ENCODE measurements at places on chromosomes 5 and 9.

- DNase-seq, result no peak
Observed at GRCh38 chr5:15787681-15788080, 287.7 kb downstream of the FBXL7 start.

DNA sequence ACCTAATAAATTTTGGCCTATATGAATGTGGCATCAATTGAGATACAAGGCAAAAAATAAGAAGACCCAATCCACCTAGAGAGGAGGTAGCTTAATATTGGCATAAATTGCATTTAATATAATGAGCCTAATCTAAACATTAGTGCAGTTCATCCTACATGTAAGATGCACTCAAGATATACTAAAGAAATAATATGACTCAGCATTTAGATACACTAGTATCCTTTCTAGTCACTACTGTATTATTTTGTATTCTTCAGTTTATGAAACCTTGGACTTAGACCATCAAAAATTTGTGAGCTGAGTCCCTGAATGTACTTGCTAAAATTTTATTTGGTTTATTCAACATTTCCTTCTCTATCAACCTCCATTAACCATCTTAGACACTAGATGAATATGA is 104.7 kb downstream of the RAB3C start:
- no peak for DNase-seq

DNA sequence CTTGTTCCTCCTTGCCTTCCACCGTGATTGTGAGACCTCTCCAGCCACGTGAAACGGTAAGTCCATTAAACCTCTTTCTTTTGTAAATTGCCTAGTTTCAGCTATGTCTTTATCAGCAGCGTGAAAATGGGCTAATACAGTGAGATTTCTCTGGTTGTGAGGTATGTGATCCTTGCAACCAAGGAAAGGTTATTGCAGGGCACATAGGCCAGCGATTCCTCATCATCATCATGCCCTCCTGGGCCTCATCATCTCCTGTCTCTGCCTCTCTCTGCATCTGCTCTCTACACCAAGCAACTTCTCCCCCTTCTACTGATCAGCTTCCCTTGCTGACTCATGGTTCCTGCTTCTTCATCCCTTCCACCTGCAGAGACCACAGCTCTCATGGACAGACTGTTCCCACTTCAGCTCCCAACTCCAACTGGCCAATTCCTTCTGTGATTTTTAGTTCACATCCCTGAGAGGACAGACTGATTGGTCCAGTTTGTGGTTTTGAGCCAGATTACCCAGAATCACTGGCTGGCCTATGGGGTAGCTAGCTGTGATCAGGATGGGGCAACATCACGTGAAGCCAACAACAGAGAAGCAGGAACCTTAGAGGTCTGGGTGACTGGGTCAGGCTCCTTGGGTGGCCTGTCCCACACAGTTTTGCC is 53.1 kb downstream of the LIX1 start:
- DNase-seq, result no peak

GRCh38 chr9:86782831-86783230 is 164.5 kb downstream of the GAS1 start:
- DNase-seq, result no peak

- DNase-seq, result no peak
Observed at GRCh38 chr9:135574331-135574730, 12.8 kb downstream of the PAEP start.

- DNase-seq, result no peak
Observed at GRCh38 chr9:127897193-127897692, 2.2 kb downstream of the ST6GALNAC6 start.

GRCh38 chr5:115946655-115947054 is 15.6 kb upstream of the LVRN start:
- DNase-seq, result no peak

GRCh38 chr9:114588651-114589526 is 1.3 kb downstream of the ATP6V1G1 start:
- DNase-seq, result no peak

DNA sequence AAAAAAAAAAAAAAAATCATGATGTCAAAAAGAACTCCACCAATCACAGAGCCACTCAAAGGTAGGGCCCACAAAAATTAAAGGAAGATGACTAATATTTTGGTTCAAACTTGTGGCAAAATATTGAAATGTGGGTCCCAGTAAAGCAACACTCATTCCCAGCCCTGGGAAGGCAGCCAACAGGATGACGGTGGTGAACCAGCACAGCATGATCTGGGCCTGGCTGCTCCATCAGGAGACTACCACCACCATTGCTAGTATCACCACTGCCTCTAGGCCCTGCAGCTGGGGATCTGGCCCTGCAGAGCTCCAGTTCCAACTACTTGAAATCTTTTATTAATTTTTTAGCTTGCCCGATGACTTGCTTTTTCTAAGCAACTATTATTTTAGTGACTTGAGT is 206.8 kb upstream of the ITGA1 start:
- no peak for DNase-seq

- DNase-seq, result no peak
Observed at GRCh38 chr9:101718192-101718591, 20.3 kb downstream of the GRIN3A start.

DNA sequence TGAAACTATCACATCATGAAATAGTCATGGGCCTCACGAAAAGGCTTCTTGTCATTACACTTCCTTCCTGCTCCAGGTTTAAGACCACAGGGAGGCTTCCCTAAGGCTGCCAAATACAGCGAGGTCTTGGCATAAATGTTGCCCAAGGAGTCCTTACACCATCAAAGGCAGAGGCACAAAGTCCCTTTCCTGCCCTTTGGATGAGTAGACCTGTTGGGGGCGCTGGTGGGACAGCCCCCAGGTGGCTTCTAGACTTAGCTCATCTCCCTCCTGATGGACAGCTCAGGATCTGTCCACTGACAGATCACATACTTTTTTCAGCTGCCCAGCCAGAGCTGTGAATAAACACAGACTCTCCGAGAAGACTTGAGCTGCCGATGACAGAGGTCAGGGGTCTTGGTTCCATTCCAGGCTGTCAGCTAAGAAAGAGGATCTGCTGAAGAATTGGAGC is 15.5 kb upstream of the MEGF9 start:
- no peak for DNase-seq

- no peak for DNase-seq
Observed at GRCh38 chr9:131020388-131020787, 11.4 kb downstream of the LAMC3 start.

DNA sequence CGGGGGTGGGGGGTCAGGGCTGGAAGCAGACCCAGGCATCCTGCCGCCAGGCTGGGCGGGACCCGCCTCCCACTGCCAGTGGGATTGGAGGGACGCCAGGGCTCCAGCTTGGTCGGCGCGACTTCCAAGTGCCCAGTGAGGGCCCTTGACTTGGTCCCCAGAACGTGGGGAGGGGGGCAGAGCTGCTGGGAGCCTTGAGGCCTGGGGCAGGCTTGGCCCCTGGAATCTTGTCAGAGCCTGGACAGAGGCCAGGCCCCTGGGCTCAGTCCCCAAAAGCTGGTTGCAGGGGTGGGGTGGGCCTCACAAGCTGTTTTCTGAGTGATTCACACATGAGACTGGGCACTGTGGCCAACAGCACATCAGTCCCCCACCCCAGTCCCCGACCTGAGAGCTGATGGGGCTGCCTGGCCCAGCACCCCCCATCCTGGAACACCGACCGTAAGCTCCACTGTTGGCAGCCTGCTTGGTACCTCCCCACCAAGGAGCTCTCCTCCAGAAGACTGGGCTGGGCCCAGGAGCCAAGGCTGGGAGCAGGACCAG is 526 bp downstream of the CLIC3 start:
- no peak for DNase-seq

GRCh38 chr9:123399803-123400378 is 43.9 kb downstream of the CRB2 start:
- no peak for DNase-seq

DNA sequence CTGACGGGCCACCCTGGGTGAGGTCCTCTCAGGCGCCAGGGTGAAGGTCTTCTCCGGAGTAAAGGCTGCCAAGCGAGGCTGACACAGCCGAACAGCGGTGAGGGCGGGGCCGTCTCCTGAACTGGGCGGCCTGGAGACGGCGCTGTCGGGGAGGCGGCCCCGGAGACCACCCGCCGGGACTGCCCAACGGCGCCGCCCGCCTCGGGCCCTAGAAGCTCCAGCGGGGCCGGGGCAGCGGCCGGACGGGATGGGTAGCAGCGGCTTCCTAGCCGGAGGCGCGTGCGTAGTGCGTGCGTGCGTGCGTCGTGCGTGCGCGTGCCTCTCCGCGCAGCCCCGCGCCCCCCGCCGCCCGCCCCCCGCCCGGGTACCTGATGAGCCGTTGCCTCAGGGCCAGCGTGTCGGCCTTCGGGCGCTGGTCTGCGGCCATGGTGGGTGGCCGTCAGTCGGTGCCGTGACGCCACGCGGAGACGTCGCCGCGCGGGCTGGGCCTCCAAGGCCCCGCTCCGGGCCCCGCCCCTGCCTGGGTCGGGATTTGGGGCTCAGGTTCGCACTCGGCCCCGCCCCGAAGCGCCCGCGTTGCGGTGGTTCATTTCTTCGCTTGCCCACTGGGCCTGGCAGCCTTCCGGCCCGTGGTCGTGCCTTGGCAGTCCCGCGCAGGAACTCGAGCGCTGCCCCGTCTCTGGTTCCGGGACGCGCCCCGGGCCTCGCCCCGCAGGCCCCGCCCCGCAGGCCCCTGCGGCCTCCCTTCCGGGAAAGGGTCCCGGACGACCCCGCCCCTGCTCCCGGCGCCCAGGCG is at the start of gene PHYKPL:
Gene PHYKPL, minus strand, starts transcription at position 679 of the 796 bp plus-strand sequence. Its CDS starts 252 bp downstream, at position 427.
- DNase-seq, result peak; percentile 55

DNA sequence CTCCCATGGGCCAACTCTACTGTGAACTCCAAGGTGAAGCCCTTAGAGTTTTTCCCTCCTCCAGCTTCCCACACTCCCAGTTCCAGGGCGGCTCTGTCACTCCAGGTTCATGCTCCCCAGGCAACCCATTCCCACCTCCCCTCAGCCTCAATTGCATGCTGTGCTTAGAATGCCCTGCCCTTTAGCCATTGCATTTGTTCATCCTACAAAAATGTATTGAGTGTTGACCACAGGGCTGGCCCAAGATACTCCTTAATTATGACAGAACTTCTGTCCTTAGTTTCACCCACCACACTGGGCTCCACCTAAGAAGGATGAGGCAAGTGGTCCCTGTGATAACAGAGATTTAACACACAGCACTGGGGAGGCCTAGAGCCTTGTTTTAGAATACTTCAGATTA is 236.1 kb downstream of the ADAMTSL1 start:
- DNase-seq, result no peak

DNA sequence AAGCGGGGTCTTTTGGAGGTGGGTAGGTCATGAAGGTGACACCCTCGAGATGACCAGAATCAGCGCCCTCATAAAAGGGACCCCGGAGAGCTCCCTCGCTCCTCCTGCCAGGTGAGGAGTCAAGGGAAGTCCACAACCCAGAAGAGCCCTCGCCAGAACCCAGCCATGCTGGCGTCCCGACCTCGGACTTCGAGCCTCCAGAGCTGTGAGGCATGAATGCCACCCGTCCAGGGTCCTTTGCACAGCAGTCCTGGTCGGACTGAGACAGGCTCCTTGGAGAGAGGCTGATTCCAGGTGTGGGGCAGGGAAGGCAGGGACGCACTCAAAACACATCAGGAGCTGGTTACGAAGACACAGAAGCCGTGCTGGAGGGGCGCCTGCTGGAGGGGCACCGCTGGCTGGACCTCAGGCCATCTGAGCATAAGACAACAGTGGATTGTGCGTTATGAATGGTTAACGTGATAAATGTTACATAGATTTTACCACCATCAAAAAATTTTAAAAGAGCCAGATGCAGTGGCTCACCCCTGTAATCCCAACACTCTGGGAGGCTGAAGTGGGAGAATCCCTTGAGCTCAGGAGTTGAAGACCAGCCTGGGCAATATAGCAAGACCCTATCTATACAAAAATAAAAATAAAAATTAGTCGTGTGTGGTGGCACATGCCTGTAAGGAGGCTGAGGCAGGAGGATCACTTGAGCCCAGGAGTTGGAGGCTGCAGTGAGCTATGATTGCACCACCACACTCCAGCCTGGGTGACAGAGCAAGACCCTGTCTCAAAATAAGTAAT is 5.7 kb upstream of the CLIC3 start:
- DNase-seq, result no peak

- DNase-seq, result no peak
Observed at GRCh38 chr5:81154725-81155124, 78.4 kb upstream of the CKMT2 start.

DNA sequence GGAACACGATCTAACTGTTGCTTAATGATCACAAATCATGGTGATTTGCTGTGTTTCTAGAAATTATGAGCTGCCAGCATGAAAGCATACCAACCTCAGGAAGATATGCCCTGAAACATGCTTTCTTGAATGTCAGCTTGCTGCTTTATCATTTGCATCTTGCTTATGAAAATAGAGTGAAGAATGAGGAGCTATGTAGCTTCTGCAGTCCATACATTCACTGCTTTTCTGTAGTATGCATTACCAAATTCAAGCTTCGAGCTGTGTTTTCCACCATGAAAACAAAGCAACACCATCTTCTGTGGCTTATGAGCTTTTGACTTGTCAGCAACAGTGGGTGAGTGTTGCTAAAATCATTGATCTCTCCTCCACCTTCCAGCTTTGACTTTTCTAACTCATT is 16.5 kb downstream of the F2RL2 start:
- no peak for DNase-seq

DNA sequence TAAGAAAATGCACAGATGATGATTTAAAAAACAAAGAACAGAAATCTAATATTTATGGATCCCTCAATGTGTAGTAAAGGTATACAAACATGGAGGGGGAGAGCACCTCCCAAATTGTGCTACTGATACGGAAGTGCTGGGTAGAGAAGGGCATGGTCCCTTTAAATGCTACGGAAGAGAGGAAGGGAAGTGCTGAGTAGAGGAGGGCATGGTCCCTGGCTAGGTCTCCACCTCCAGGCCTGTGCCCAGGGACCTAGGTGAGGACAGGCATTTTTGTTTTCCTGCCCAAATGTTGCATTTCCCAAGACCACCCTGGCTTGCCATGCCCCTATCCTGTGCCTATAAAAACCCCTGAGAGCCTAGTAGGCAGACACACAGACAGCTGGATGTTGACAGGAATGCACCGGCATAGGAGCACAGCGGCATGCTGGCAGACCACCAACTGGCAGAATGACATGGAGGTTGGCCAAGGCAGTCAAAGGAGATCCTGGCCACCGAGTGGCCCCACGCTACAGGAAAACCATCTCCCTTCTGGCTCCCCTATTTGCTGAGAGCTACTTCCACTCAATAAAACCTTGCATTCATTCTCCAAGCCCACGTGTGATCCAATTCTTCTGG is 62.1 kb upstream of the SPDL1 start:
- no peak for DNase-seq

GRCh38 chr5:88518131-88519016 is 249.7 kb upstream of the TMEM161B start:
- DNase-seq, result no peak

DNA sequence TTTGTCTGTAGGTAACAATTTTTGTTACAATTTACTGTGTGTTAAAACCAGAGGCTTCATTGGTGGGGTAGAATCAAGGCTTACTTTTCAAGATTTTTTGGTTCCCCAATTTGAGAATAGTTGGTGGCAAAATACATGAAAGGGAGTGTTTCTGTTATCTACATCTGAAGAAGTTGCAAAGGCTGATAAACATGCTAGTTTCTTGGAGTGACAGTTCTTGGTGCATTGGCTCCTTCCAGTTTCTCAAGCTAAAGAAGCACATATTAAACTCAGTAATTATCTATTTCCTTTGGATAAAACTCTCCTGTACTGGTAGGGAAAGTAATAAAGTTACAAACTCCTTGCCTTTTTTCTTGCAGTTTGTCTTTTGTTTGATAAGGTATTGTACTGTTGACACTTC is 5.9 kb downstream of the MACIR start:
- DNase-seq, result no peak

All from T-helper 22 cell (primary cell).